ENCODE measurements at places on chromosomes 3 and 15.

- no peak for DNase-seq
These were observed 36.6 kb upstream of the SLC22A13 start for GRCh38 chr3:38229036-38229435.

DNA sequence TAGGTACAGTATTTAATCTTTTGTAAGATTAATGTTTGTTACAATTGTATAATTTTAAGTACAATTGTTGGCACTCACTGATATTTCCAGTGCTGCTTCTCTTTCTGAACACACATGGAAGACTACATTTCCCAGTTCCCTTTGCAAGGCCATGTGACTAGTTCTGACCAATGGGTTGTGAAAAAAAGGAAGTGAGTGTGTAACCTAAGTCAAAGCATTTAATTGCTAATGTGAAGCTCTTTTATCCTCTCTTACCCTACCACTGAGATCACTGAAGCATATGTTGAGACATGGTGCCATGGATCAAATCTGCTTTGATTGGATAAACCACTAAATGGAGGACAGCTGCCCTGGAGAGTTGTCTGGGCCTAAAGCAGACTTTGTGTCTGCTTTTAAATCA, 83.9 kb upstream of the PLXND1 start:
- peak; percentile 75 for DNase-seq

DNA sequence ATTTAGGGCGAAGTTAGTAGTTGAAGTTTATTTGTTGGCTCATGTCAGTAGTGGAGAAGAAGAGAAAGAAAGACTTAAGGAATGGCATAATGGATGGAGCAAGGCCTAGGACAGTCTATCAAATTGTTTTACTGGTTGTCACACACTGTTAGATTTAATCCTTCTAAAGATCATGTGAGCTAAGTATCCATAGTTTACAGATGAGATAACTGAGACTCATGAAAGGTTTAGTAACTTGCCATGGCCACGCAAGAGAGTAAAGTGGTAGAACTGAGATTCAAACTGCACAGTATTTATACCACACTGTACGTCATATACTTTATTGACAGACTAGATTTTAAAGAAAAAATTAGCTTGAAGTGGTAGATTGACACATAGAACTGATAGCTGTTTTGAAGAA, 11.4 kb downstream of the SPRED1 start:
- DNase-seq: peak; percentile 77

DNA sequence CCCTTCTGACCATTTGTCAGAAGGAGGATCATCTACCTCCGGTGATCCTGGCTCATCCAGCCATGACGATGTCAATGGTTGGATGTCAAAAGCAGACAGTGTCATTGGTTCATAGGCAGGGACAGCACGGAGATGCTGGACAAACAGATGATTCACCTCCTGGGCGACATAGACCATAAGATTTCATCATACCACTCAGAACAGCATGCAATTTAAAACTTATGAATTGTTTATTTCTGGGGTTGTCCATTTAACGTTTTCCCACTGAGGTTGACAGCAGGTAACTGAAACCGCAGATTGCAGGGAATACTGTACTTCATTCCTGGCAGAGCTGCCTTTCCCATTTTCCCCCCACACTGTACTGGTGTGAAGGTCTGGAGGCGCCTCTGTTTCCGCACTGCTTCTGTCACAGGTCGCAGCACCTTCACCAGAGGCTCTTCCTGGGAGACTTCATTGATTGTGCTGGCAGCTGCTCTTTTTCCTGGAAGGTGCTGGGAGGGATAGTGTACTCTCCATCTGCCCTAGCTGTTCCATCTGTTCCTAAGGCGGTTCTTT, 32.5 kb upstream of the TMOD3 start:
- peak; percentile 61 for DNase-seq

- no peak for DNase-seq
These were observed 524.2 kb downstream of the NLGN1 start for GRCh38 chr3:173921732-173922131.

GRCh38 chr3:39810647-39811161, 1.3 kb downstream of the MYRIP start:
- no peak for DNase-seq

DNA sequence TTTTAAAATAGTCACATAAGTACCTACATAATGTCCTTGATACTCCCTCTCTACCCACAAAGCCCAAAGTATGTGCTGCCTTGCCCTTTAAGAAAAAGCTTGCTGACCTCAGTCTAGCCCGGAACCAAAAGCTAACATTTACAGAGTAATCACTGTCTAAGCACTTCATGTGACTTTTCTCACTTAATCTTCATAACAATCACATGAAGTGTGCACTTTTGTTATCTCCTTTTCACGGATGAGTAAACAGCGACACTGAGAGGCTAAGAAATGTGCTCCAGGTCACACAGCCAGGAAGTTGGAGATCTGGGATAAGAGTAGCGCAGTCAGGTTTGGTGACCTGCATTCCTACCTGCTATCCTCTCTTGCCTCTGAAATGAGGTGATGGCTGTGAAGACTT, 194.0 kb downstream of the ITPR1 start:
- DNase-seq: peak; percentile 53

DNA sequence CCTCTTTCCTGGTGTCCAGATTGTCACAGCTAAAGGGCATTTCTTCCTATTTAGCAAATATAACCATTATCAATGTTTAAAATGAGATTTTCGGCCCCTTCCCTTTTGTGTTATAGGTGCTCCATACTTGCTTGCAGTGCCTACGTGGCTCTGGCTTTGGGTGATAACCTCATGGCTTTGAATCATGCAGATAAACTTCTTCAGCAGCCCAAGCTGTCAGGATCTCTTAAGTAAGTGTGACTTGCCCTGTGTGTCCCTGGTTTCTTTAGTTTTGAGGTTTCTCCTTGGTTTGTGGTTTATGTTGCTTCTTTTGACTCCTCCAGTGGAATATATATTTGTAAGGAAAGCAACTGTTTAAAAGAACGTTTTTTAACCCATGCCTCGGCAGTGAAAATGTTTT, 58.5 kb upstream of the TRIM71 start:
- DNase-seq: no peak

- no peak for DNase-seq
These were observed 160.1 kb downstream of the FBLN2 start for GRCh38 chr3:13708871-13709595.

DNA sequence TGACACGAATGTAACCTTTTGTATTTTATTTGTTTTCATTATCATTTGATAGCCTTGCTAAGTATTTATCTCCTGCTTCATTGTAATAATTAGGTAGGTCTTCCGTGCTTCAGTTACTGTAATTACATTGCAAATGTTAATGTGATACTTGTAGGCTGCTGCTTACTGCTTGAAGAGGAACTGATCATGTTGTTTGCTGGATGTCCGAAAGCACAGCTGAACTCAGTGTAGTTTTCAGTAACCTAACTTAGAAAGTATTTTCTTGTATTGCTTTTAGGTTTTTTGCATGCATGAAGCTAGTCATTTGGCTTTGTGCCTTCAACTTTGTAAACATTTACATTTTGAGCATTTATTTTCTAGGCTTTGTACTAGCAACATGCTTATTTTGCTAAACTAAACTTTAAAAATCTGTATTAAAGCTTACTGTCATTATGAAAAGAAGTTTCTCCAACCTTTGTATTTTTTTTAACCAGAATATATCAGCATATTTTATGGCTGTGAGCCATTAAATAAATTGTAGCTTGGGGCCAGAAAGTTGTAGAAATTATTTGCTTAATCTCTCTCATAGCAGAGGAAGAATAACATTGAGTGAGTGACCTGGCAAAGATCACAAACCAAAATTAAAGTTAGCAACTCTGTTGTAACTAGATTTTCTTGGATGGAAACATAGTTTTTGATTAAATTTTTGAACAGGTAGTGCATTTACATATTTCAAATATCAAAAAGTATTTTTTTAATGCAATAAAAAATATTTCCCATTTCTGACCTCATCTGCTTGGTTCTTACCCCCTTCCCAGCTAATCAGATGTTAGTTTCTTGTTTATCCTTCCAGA, 30.7 kb downstream of the SACM1L start:
- DNase-seq: peak; percentile 6

DNA sequence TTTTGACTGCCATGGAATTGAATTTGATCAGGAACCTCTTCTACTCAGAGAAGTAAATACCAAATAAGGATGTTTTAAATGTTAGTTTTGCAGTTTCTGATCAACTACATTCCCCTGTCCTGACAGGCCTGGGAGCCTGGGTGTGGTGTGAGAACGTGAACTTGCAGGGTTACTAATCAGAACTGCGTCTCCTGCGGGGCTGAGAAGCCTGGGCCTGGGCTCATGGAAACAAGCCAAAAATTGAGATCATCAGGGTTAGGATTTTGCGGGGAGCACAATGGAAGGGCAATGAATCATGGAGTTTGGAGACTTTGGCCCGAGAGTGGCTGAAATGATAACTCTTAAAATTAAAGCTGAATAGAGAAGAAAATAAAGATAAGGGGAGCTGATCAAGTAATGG, 47.8 kb upstream of the C3orf70 start:
- no peak for DNase-seq

GRCh38 chr3:7897655-7898054, 604.0 kb upstream of the LMCD1 start:
- no peak for DNase-seq

All from mesenchymal stem cell (in vitro differentiated cells and primary cell).